ENCODE measurements at places on chromosomes 11 and 22. TPM values are rescaled to one million over a fixed set of nuclear protein-coding genes. Genes with fewer than 3 reads are reported as not detected.

GRCh38 chr11:76695133-76695532, 24.6 kb upstream of the LRRC32 start:
- DNase-seq = no peak

BDNF gene
- 8.4 TPM for total RNA-seq

DNA sequence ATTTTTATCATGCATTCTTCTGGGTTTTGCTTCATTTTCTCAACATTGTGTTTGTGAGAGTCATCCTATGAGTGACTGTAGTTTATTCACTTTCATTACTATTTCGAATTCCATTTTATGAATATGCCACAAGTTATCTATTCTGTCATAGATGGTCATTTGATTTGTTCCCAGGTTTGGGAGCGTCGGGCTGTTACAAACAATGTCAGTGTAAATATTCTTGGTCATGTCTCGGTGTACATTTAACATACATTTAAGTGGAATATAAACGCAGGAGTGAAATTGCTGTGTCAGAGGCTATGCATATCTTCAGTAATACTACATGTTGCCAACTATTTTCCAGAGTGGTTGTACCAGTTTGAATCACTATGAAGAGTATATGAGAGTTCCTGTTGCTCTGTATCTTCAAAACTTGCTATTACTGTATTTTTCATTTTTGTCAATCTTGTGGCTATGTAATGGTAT, 2.4 kb downstream of the TRIM44 start:
- DNase-seq = no peak

ROBO4 gene
- 15.9 TPM for total RNA-seq

XKR3 gene
- not detected for total RNA-seq

DNA sequence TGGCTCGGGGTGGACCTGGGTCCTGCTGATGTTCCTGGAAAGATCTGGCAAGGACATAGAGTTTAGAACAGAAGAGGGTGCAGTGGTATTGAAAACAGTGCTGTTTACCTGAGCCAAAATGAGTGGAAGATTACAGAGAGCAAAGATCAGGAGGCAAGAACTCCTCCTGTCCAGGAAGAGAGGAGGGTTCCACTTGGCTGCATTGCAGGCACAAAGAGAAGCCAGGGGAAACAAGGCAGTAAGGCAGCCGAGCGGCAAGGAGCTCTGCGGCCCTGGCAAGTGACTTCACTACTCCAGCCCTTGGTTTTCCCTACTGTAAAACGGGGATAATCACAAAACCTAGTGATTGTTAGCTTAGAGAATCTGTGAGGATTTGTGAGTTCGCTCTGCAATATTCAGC, 3.7 kb upstream of the PACSIN2 start:
- no peak for DNase-seq

GRCh38 chr22:30947816-30948454, 20.6 kb downstream of the MORC2 start:
- DNase-seq = no peak

GRCh38 chr11:123729602-123730001, 11.9 kb downstream of the ZNF202 start:
- DNase-seq = no peak

- no peak for DNase-seq
These were observed 75.2 kb downstream of the USP47 start for GRCh38 chr11:11916981-11917399.

DNA sequence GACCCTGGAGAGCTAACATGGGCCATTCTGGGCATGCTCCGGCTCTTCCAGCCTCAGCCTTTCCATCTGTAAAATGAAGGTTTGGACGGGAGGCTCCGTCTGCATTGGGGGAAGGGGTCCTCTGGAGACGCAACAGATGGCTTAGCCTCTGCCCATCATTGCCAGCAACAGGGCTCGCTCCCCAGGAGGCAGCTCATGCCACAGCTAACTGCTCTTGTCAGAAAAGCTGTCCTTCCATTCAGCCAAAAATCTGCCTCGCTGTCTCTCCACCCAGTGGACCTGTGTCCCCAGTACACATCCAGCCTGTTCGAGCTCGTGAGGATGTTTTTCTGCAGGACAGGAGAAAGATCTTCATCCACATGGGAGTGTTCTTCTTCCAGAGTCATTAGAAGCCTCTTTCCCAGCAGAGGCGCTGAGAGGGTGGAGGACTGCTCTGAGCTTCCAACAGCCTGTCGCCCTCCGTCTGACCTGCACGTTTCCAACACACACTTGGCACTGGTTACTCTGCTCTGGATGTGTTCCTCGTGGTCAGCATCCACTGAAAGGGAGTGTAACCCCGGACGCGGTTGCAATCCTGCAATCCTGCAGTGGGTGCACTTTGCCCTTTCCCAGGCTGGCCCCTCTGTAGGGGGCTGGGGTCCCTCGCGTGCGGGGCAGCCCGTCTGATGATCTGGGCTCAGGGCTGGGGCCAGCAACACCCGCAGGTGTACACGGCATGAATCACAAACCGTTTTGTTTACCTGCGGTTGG, 1340.9 kb downstream of the TBC1D22A start:
- peak; percentile 17 for DNase-seq

- DNase-seq = peak; percentile 53
These were observed 20.6 kb upstream of the ST3GAL4 start for GRCh38 chr11:126334659-126335462.

GRCh38 chr11:908273-908672, 2.3 kb downstream of the CHID1 start:
- no peak for DNase-seq

IFITM1 gene
- total RNA-seq = 123 TPM

DNA sequence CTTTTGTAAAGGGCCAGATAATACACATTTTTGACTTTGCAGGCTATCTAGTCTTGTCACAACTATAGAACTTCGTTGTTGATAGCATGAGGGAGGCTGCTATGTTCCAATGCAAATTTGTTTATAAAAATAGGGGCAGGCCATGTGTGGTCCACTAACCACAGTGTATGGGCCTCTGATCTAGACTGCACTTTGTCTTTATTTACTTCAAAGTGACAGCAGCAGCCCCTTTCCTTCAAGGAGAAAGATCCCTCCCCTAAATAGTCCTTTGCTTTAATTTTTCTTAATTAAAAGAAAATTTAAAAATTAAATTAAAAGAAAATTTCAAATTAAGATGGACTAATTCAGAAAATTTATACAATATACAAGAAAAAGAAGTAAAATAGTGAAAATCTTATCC, 49.5 kb upstream of the OR9Q1 start:
- DNase-seq = no peak

APLNR gene
- 16.6 TPM for total RNA-seq

C11orf97 gene
- total RNA-seq = not detected

DNA sequence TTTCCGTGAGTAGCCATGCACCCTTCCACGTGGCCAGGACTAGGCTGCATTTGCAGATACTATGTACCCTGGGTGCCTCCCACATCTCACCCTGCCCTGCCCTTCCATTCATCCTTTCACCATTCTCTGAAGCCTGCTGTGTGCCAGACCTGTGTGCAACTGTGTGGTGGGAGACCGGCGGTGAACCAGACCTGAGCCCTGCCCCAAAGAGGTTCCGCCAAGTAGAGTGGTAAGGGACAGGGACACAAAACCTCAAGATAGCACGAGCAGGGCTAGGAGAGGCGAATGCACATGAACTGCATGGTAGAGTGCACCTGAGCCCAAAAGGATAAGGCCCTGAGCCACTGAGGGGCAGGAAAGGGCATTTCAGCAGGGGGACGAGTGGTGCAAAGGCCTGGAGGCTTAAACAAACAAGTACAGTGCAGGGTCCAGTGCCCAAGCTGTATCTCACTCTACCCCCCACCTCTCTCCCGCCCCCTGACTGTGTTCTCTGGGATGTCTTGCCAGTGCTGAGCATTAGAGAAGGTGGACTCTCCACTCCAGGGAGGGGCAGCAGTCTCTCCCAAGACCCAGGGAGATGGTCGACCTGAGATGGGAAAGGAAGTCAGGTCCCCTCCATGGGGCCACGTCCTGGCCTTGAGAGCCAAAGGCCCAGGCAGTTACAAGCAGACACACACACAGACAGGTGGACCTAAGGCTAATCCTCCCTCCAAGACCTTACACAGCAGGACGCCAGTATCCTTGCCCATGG, 14.1 kb upstream of the ARAP1 start:
- no peak for DNase-seq

DNA sequence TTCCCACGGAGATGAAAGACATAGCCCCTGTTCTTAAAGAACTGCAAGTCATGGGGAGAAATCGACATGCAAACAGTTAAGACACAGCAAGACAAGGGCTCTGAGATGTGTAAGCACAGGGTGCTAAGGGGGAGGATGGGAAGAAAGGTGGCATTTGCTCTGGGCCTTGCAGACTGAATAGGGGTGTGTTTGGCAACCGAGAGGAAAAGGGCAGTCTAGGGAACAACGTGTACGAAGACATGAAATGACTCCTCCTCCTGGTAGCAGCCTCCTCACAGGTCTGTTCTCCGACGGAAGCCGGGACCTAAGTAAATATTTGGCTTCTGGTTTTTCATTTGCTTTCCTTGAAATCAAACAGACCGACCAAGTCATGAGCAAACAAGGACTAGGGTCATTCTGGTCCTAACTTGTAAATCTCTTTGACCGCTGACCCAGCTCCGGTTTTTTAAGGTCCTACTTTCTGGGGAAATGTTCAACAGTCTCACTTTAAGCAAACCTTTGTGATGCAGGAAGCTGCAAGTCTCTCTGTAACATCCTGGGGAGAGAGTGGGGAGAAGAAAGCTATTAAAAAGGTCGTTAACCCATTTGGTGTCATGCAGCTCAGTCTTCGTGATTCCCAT, 19.7 kb downstream of the NNMT start:
- no peak for DNase-seq
